ENCODE measurements at places on chromosomes 4 and X.

GRCh38 chr4:25901030-25901430, 13.0 kb upstream of the SMIM20 start:
- DNase-seq, result no peak

DNA sequence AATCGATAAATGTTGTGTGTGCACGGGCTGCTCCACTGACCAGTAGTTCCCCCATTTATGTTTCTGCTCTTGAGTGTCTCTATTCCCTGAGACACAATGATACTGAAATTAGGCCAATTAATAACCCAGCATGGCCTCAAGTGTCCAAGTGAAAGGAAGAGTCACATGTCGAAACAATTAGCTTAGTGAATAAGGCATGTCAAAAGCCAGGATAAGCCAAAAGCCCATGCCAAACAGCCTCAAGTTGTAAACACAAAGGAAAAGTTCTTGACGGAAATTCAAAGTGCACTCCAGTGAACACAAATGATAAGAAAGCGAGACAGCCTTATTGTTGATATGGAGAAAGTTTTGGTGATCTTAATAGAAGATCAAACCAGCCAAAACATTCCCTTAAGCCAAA, 167.1 kb upstream of the C1QTNF7 start:
- DNase-seq, result no peak

DNA sequence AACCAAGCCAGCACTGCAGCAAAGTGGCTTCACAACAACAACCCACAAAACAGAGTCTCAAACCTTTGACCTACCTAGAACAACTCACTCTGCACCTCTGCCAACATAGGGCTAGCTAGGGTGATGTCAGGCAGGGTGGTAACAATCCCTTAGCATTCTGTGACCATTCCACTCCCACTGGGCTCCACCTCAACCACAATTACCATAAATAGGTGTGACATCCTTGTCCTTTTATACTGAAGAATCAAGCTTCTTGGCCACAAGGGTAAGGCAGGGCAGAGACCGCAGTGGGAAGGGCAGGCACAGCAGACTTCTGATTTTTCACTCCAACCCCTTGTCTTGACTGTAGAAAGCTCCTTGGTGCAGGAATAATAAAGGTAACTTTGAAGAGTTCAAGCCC, 795.4 kb upstream of the DIAPH2 start:
- no peak for DNase-seq

DNA sequence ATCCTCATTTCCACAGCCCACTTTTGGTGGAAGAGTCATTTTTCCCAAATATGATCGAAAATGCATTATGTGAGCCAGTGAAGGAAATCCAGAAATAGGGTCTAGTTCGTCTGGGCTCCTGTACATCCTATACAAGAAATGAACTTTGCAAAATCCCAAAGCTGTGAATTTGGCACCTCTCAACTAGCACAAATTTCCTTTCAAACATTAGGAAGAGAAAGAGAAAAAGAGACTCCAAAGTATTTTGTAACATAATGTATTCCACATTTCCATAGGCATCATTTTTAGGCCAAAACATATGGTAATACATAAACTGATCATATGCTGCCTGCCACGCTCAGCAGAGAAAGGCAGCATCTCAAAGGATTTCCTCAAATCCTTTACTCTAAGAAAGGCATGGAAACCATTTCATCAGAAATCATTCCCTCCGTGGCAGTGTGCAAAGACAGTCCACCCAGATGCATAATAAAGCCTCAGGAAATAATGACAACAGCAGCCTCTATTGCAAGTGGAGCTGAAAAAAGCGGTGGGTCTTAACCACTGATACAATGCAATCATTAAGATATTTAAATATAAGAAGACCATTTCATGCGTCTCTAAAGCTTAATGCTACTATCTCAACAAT, 56.8 kb downstream of the ANOS1 start:
- DNase-seq, result no peak

DNA sequence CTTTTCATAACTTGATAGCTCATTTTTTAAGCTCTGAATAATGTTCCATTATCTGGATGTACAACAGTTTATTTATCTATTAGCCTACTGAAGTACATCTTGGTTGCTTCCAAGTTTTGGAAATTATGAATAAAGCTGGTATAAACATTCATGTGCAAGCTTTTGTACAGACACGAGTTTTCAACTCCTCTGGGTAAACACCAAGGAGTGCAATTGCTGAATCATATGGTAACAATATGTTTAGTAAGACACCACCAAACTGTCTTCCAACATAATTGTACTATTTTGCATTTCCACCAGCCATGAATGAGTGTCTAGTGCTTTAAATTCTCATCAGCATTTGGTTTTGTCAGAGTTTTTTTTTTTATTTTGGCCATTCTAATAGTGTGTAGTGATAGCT, 266.7 kb upstream of the ATOH1 start:
- DNase-seq, result no peak

GRCh38 chrX:47243351-47243750, 10.5 kb downstream of the USP11 start:
- DNase-seq, result no peak

- DNase-seq, result no peak
These were observed 343.5 kb downstream of the RAPGEF2 start for GRCh38 chr4:159446266-159446976.

DNA sequence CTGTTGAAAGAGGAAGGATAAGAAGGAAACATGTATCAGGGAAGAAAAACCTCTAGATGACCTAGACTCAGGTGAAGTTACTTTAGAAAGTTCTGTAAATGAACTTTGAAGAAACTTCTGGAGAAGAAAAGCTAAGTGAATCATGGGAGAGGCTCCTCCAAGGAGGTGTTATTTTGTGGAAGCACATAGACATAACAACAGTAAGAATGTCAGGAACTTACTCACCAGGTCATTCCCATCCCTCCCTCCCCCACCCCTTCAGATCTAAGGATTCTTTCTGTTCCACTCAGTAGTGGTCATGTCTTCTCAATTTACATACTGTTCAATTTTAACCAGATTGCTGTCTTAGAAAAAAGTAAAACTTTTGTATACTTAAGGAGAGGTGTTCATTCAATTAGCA, 310.5 kb upstream of the DDX53 start:
- DNase-seq, result no peak

GRCh38 chr4:105352826-105353225, 121.0 kb downstream of the PPA2 start:
- DNase-seq, result no peak

- DNase-seq, result no peak
These were observed 62.6 kb upstream of the ALB start for GRCh38 chr4:73341454-73341853.

GRCh38 chrX:106670631-106671030, 55.9 kb upstream of the RNF128 start:
- DNase-seq, result no peak

DNA sequence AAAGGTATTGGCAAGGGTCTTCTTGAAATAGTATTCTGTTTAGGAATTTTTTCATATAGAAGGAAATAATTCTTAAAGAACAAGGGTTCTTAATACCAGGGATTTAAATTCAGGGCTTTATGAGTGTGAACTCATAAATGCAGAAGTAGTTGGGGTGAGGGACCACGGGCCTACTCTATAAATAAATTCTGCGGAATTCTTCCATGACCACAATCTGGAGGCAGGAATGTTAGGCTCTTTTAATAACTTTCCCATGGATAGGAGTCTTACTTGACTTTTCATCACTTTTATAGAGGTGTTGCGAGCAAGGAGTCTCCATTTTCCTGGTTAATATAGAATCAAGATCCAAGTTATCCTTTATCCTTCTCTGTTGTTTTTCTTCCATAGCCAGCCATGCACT, 76.7 kb upstream of the SLC4A4 start:
- no peak for DNase-seq

GRCh38 chr4:78650106-78651024, 98.8 kb downstream of the ANXA3 start:
- no peak for DNase-seq

DNA sequence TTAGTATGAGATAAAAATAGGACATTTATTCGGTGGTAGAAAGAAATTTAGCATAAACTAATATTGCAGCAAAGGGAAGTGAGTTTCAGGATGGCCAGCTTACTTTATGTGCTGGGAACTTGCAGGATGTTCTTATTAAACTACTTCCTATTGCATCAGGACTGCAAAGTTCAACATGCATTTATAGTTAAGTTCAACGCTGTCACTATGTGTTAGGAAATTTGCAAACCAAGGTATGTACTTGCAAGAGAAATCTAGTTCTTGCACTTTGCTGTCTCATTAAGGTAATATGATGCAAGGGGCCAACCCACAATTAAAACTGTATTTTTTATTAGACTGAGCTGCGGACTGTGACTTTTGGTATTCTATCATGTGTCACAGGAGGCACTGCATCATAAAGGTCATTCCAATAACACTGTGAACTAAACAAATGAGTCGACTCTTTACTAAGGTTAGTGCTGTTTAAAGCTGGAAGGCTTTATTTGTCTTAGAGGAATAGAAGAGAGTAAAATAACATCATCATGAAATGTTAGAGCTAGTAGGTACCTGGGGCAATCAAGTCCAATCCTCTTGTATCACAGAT, 1525.7 kb upstream of the TENM3 start:
- DNase-seq, result no peak

GRCh38 chr4:140426610-140427105, 790 bp downstream of the CLGN start:
- DNase-seq, result no peak

DNA sequence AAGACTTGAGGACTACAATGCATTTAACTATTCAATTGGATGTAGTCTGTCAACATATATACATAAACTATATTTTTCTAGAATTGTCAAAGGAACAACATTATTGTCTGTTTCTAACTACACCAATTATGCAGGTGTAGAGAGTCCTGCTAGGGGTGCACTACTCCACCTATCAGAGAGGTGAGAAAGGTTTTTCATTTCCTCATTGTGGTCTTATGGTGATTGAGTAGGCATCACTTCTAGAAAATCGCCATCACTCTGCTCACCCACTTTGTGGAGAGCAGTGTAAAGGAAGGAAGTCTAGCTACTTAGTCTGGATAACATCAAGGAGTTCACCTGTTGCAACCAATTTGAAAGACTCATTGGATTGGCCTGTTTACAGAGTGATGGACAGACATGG, 4.4 kb upstream of the ADH1C start:
- no peak for DNase-seq

DNA sequence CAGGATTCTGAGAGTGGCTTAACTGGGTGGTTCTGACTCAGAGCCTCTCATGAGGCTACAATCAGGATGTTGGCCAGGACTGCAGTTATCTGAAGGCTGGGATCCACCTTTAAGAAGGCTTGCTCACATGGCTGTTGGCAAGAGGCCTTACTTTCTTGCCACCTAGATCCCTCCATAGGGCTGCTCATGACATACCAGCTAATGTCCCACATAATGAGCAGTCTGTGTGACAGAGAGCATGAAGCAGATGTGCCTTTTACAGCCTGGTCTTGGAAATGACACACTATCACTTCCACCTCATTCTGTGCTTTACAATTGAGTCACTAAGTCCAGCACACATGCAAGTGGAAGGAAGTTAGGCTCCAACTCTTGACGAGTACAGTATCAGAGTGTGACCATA, 4.3 kb upstream of the RBM3 start:
- DNase-seq, result no peak

DNA sequence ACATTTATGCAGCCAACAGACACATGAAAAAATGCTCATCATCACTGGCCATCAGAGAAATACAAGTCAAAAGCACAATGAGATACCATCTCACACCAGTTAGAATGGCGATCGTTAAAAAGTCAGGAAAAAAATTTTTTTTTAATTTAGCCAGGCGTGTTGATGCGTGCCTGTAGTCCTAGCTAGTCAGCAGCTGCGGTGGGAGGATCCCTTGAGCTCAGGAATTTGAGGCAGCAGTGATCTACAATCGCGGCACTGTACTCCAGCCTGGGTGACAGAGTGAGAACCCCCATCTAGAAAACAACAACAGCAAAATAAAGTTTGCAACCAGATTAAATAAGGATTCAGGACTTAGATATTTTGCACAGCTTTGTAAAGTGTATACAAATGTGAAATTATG, 65.7 kb upstream of the ALG13 start:
- DNase-seq, result no peak

- DNase-seq, result no peak
These were observed 14.5 kb downstream of the AASDH start for GRCh38 chr4:56372774-56373173.

DNA sequence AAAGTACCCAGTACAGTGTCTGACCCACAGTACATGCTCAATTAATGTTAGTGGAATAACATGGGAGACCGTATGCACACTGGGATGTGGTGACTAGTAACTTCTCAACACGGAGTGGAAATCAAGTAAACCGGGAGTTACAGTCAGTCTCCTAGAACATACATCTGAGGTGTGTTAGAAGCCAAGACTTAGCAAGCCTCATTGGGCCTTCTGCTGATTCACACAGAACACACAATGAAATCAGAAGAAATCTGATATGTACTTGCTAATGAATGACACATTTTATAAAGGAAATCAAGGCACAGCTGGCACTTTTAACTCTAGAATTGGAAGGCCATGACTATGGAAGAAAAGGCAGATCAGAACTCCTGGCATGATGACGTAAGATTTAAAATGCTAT, 13.0 kb downstream of the TRAPPC2 start:
- no peak for DNase-seq

GRCh38 chr4:146224326-146224966, 10.1 kb downstream of the REELD1 start:
- no peak for DNase-seq

- DNase-seq, result peak; percentile 35
These were observed 34.0 kb upstream of the GRPEL1 start for GRCh38 chr4:7101692-7102515.
